ENCODE measurements at places on chromosomes 16 and 17.

DNA sequence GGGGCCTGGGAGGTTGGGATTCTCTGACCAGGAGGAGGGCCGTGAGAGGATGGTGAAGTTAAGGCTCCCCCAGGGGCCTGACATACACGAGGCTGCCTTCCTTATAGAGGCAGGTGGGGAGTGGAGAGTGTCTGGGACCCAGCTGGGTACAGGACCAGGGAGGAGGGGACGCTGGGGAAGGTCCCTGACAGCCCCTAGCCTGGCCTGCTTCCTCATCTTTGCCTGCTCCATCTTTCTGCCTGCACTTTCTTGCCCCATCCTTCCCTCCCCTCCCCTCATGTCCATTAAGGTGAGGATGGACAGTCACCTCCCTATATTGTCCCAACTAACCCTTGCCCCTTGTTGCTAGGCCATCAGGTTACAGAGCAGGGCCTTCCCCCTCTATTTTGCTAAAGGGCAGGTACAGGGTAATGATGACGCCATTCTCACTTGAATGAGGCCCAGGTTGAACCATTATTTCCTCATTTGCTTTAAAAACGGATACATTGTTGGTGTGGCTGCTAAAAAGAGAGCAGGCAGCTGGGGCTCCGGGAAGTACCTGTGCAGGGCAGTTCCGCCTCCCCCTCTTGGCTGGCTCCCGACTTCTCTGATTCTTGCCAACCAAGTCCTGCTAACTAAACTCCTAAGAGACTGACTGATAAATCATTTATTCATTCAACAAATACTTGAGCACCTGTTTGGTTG lies 1.3 kb downstream of the C17orf99 start:
- no peak for DNase-seq

GRCh38 chr16:55968221-55968620 lies 93.0 kb upstream of the CES5A start:
- DNase-seq = no peak

DNA sequence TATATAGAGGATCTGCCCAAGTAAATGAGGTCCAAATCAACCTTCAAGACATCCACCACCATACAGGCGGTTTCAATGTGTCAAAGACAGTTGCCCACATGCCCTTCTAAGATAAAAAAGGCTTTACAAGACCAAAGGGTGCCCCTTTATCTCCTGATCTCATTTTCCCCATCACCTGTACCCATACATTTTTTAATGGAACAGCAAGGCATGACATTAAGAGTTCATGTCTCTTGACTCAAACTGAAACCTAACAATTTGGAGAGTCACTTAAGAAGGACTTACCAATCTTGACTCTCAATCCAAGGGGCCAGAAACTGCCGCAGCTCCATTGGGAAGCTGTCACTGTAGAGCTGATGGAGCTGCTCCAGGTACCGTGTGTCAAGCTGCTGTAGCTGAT lies 40.1 kb downstream of the STAT3 start:
- DNase-seq = no peak

GRCh38 chr17:35449371-35449931 lies 885 bp upstream of the SLFN13 start:
- DNase-seq = no peak

DNA sequence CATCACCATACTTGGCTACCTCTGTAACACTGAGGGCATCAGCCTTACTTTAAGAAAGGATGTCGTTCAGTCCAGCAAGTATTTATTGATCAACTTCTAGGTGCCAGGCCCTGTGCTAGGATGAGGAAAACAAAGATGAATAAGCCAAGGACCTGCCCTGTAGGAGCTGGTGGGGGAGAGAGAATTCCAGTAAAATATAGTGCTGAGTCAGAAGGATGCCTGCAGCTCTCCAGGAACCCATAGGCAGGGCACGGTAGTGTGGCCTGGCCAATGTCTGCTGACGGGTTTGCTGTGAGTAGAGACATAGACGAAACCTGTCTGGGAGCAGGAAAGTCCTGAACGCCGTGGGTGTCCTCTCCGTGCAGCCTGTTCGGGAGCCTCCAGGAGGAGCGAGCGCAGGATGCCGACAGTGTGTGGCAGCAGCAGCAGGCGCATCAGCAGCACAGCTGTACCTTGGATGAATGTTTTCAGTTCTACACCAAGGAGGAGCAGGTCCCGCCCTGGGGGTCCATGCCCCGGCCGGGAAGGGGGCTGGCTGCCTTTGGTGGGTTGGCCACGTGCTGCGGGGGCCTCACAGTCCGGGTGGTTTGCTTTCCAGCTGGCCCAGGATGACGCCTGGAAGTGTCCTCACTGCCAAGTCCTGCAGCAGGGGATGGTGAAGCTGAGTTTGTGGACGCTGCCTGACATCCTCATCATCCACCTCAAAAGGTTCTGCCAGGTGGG lies 55.6 kb downstream of the USP43 start:
- no peak for DNase-seq

DNA sequence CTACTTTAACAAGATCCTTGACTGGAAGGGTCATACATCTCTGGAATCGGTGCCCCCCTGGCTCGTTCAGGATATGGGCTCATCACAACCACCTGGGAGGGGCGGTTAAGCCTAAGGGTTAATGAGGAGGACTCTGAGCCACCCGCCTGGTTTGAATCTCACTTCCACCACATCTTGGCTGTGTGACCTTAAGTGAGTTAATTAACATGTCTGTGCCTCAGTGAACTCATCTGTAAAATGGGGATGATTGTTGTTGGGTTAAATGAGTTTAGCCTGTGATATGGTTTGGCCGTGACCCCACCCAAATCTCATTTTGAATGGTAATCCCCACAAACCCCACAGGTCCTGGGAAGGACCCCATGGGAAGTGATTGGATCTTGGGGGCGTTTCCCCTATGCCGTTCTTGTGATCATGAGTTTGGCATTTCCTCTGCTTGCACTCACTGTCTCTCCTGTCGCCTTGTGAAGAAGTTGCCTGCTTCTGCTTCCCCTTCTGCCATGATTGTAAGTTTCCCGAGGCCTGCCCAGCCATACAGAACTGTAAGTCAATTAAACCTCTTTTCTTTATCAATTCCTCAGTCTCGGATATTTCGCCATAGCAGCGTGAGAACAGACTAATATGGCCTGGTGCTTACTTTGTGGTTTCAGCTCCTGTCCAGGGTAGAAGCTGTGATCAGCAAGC lies 214.0 kb upstream of the CIBAR2 start:
- DNase-seq = no peak

- no peak for DNase-seq
Observed at GRCh38 chr17:66985338-66986237, 21.1 kb downstream of the CACNG4 start.

GRCh38 chr17:1865252-1866037 lies 35.6 kb downstream of the RPA1 start:
- peak; percentile 12 for DNase-seq

GRCh38 chr16:11698271-11698689 lies 30.0 kb downstream of the SNN start:
- DNase-seq = no peak

DNA sequence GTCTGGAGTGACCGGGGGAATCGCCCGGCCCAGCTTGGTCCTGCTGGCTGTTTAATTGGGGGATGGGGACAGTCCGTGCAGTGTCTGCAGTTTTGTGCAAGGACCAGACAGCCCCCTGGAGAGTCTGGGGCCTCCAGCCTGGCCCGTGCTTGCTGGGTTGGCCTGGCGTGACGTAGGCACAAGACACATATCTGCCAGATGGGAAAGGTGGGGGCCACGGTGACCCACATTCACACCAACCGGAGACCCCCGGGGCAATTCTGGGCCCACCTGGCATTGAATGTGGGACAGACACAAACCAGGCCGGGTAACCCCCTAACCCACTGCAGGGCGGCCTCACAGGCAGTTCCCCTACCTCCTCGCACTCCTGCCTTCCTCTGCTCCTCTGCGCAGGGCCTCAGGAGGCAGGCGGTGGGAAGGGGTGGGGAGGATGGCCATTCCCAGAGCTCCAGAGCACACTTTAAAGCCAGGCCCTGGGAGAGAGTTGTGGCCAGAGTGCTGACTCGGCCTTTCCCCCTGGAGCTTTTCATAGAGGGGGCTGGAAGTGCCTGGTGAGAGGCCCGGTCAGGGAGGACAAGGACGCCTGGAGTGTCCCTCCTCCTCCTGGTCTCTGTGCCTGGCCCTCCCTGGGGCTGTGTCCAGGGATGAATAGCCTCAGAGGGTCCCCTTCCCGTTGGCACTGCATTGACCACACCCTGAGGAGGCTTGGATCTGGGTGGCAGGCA lies 1.5 kb downstream of the MRC2 start:
- no peak for DNase-seq

DNA sequence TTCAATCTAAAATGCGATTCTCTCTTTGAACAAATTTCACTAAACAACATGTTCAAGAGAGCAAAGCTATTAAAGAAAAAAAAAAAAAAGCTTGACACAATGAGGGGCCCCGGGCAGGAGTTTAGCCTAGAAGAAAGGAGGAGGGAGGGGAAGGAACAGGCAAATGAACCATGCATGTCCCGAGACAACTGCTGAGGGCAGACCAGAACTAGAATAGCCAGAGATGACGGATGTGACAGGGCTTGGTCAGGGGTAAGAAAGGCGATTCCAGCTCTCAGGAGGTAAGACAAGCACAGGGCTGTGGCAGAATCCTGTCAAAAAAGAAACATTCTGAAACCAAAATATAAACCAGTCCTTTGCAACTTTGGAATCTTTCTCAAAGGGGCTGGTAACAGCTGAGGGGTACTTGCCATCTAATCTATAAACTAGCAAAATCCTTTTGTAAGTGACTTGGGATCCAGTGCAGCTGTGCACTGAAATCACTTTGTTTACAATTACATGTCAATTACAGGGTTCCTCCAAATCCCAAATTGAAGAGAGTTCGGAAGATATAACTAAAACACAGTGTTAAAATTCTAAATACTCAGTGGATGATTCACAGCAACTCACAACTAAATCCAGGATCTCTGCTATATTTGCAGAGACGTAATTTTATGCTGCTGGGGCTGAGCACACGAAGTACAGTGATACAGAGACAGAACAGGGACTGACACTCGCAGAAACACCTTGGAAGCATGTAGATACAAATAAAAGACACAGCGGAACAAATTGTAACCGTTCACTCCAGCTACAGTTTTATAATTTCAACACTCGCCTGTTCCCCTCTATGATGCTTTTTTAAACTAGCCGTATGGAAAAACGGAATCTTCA lies 567.4 kb upstream of the ZFHX3 start:
- no peak for DNase-seq

DNA sequence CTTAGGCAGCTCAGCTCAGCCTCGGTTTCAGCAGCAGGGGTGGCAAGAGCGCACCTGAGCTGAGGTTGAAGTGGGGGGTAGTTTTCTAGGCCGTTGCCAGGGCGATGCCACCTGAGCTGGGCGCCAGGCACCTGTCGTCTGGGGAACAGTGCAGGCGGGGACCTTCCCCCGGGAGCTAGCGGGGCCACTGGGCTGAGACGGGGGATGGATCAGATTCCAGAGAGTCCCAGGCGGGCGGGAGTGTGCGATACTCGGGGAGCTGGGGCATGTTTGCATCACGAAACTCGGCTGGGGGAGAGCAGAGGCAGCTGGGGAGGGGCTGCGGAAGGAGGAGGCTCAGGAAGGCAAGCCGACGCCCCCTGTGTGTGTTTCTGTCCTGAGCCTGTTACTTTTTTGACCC lies 477 bp upstream of the CLDN9 start:
- DNase-seq = no peak

DNA sequence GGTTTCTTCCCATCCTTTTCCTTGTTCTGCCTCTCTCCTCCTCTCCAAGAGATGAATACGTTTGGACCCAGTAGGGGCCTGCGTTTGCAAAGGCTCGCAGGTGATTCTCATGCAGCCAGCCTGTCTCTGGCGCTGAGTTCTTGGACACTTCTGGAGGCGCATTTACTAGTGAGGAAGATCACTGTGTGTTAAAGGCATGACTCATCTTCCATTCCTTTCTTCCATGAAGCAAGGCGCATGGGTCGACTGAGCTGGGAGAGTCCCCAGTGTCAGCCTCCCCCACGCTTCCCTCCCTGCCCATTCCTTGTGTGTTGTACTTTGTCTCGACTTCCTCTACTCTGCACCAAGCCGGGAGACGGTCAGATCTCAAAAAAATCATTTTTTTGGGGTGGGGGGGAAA lies 159.9 kb upstream of the EEF2KMT start:
- no peak for DNase-seq

DNA sequence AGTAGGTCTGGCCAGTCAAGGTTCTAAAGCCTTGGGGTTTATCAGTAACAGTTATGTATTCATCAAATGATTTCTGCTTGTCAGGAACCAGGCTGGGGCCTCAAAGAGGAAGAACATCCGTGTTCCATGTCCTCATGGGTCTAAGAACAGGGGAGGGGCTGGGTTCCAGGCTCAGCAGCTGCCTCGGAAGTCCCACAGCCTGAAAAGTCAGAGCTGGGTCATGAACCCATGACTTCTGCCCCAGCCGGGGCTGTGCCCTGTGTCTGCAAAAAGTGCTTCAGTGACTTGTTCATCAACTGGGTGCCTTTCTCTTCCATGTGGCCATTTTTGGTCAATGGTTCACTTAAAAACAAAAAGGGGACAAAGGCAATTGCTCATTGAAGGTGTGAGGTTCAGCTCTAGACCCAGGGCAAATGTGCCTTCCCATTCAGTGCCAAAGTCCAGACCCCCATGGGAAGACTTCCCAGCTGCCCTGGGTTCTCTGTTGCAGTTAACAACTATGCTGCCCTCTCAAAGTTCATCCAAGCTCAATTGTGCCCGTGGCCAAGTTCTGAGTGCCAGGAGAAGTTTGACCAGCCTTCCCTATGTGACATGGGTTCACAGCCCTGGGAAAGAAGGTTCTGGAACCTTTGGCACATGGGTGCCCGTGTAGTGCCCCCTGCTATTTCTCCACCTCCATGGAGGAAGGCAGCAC lies 18.5 kb downstream of the TBKBP1 start:
- no peak for DNase-seq

DNA sequence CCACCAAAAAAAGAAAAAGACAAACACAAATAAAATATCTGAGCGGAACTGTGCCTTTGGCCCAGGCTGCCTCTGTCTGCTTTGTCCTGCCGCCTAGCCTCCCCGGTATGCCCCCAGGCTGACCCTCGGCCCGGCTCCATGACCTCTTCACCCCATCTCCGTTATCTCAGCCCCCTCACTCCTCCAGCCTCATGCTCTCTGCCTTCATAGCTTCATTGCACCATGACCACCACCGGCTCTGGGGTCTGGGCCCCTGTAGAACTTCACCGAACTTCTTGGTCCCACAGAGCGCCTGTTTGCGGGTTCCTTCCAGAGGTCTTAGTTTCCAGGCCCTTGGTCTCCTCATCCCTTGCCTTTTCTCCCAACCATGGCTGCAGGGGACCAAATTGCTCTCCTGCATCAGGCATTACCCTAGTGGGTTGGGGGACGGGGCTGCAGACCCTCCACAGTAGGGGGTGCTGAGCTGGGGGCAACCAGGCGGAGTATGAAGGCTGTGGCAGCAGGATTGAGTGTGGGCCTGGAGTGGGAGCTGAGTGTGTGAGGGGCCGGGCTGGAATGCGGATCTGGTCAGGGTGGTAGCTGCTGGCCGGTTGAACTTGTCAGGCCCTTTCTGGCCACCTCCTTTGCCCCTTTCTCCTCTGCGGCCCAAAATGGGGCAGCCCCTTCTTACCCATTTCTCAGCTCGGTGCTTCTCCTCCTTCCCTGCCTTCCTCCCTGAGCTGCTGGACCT lies 6.9 kb downstream of the HIRIP3 start:
- no peak for DNase-seq
